Glomerular endothelial cell (primary cell): ENCODE measurements at places on chromosomes 2 and 18. TPM values are rescaled to one million over a fixed set of nuclear protein-coding genes. Genes with fewer than 3 reads are reported as not detected.

The PROKR1 gene
- total RNA-seq = not detected in 2 replicates

The SLC4A3 gene
- 2.0 TPM in 2 replicates for total RNA-seq

The SERPINB10 gene
- not detected in 2 replicates for total RNA-seq

The CD8B2 gene
- not detected in 2 replicates for total RNA-seq

The RPIA gene
- total RNA-seq = 13.2 and 15.2 TPM in 2 replicates

The RAPH1 gene
- 62.1 and 69.8 TPM in 2 replicates for total RNA-seq

The FAM228A gene
- not detected in 2 replicates for total RNA-seq
